Stimulated activated CD8-positive, alpha-beta memory T cell treated with anti-CD3 and anti-CD28 coated beads, Interleukin-4, amount 100 ng/mL, for 4 hours (primary cell): ENCODE measurements at places on chromosomes 11 and 22.

DNA sequence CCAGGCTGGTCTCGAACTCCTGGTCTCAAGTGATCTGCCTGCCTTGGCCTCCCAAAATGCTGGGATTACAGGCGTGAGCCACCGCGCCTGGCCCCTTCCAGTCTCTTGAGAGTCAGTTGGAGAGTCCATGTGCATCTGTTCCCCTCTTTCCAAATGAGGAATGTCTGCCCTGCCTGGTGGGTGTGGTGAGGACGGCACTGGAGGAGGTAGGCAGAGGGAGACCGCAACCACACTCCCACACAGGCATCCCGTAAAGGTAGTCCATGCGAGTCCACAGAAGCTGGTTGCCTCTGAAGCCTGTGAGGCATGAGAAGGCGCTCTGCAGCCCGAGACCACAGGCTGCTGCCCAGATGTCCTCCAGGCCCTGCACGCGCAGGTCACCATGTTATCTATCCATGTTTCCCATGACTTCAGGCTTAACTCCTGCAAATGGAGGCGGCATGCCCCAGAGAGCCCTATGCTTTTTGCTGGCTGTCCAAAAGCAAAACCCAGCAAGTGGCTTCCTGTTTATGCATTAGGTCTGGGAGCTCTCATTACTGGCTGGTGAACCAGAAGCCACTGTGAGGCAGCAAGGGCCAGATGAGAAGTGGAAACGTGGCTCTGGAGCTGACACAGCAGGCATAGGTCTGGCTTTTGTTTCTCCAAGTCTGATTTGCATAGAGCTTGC is 43.4 kb downstream of the GRIK4 start:
- DNase-seq = no peak

DNA sequence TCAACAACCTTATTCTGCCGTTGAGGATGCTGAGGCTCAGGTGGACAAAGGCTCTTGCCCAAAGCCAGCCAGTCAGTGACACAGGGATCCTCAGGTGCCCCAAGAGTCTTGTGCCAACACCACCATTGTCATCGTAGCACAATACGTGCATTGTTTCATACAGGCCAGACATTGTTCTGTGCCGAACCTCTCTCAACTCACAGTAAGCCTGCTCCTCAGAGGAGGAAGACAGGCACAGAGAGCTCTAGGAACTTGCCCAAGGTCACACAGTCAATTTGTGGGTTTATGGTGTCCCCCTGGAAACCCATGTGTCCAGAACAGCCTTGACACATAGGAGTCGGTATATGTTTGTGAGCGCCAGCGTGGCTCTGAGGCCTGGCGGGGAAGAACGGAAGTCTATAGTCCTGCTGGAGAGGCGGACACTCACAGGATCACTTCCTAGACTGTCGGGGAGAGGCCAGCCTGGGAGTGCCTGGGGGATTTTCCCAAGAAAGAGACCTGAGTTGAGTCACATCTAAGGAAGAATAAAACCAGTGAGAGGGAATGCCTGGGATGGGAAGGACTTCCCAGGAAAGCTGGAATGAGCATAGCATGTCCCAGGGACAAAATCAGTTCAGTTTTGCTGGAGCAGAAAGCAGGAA is 20.2 kb downstream of the LIF start:
- no peak for DNase-seq

DNA sequence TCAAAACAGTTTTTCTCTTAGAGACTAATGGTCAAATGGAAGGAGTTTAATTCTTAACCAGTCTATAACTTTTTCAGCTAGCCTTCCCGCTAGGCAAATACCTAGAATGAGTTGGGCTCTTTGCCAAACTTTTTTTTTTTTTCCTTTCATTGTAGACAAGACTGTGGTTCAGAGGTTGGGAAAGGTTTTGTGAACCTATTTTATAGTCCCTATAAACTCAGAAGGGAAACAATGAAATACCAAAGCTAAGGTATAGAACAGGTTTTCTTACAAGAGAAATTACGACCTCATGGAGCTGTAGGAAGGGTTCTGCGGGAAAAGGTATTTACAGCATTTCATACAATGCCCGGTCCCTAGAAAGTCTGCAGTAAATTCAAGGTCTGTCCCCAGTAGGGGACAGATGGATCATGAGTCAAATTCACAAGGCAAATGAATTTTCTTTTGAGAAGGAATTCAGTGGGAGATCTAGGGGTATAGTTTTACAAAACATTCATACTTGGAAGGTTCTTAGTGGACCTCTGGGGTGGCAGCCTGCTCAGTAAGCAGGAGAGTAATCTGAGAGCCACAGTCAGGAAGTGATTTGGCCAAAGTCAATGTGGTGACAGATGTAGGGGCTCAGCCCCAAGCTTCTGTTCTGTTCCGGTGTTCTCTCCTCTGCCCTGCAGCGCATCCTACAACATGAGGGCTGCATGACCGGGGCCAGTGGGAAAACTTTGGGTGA is 146.8 kb downstream of the DBX1 start:
- DNase-seq = no peak

DNA sequence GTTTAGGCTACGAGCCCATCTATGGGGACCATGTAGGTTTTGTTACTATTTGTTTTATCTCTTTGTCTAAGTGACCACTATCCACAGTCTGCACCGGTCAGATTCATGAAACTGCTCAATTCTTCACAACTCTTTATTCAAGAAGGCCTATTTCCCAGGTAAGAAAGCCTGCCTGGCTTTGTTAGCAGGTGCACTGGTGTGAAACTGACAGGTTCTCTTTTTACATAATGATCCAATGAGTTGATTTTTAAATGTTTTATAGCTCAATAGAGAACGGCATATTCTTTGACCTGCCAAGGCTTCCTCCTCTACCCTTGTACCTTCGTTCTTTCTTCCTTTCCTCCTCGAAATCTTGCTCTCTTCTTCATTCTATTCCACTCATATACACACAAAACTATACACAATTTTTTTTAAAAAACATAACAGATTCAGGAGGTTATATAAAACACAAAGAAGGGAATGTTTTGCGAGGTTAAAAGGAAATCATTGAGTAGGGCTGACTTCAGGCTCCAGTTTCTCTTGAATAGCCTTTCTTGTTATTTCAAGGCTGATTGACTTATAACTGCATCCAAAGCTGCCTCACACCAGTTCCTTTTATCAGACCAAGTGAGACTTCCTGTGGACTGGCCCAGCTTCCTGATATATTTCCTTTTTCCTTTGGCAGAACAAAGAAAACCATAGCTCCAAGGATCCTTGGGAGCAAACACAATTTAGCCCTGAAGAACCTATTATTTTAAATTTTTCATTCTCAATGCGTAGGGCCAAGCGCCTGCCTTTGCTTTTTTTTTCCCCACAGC is 11.4 kb downstream of the FLI1 start:
- DNase-seq = no peak

- DNase-seq = no peak
Measured at GRCh38 chr11:66593303-66593635, 284 bp downstream of the CCS start.
